Adipocyte (in vitro differentiated cells): ENCODE measurements at places on chromosomes 12 and 14.
A peak's percentile ranks its signal among the peaks of the same experiment; 100 is the strongest.

GRCh38 chr12:103928682-103929045 is 1.5 kb upstream of the HSP90B1 start:
- DNase-seq: no peak

DNA sequence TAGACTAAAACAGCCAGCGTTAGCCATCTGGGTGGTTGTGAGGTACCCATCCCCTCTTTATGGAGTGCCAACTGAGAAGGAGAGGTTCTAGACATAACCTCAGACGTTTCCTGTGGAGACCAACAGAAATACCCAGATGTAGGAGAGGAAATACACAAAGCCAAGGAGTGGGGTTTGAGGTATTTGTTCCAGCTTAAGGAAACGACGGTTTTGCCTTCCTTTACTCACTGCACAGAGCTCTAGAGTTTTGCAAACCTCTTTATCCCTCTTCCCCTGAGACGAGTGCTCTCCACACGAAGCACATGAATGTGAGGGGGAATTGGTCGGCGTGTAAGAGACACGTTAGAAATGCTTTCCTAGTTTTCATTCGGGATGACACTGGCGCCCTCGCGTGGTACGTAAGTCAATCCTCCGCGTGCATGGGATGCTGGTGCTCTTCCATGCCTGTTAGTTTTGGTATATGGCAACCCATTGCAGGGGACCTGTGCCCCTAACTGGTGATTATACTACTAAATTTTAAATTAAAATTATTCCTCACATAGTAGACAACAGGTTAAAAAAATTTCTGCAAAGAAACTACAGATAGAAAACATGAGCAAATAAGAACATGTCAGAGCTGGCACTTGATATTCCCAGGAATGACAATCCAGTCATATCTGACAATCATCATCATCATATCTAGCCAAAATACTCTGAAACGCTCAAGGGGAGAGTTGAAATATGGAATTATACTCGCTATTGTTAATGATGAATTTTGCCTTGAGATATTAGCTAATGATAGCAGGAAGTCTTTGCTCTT is 121.7 kb downstream of the PPM1H start:
- DNase-seq: peak; percentile 90

DNA sequence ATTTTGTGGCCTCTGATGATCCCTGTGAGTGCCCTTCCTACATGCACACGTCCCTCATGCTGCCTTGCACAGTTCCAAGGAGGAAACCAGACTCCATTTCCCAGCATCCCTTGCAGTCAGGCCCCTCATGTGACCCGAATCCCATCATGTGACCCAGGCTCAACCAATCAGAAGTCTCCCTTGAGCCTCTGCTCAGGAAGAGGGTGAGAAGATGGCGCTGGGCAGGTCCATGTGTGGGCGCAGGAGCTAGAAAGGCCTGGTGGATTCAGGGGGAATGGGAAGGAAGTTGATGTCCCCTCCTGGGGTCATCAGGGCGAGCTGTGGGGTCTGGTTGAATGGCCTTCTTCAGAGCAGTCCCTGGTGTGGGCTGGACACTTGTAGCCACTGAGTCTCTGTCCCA is 240.5 kb downstream of the ADGRD1 start:
- no peak for DNase-seq

GRCh38 chr14:105944632-105945610 is 418.5 kb downstream of the TMEM121 start:
- no peak for DNase-seq

- peak; percentile 48 for DNase-seq
These were observed 1.1 kb downstream of the INHBE start for GRCh38 chr12:57456145-57456700.

DNA sequence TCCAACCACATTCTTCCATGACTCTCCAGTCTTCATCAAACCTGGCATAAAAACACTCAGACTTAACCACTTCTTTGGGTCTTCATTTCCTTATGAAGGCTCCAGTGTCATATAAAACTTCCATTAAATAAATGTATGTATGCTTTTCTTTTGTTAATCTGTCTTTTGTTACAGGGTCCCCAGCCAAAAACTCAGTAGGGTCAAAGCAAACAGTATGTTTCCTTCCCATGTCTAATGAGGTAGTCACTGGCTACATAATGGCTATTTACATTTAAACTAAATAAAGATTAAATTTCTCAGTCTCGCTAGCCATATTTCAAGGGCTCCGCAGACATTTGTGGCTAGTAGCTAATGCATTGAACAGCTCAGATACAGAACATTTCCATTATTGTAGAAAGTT is 40.1 kb upstream of the STAB2 start:
- DNase-seq: no peak

- DNase-seq: no peak
These were observed 52.6 kb downstream of the GALNT16 start for GRCh38 chr14:69312608-69313007.

- DNase-seq: no peak
These were observed 13.5 kb upstream of the TUBA1C start for GRCh38 chr12:49251357-49251756.

DNA sequence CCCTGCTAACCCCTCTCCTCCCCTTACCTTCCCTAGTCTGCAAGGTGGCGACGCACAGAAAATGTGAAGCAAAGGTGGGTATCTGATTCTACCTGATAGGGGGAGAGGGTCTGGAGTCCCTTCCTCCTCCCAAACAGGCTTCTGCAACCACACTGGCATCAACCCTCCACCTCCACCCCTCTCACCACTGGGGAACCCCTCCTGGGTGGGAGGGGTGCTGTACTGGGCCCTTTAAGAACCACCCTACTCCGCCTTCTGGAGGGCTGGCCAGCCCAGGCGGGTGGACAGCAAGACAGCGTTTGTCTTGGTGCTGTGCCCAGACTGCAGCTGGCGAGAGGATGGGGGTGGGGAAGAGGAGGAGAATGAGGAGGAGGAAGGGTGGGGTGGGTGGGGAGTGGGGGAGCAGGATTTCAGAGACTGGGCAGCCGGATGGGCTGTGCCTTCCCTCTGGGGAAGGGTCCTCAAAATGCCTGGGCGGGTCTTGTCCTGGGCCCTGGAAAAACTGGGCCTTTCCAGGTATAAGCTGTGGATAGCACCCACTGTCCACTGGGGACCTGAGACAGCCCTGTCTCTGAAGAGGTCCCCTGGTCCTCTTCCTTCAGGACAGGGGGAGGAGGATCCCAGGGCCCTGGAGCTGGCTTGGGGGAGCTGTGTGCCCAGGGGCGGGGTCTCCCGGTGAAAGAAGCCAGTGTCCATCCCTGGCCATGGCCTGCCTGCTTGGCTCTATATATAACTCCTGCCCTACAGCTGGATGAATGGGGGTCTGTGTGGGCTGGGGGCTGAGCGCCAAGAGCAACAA is 2.8 kb downstream of the TNS2 start:
- peak; percentile 92 for DNase-seq

DNA sequence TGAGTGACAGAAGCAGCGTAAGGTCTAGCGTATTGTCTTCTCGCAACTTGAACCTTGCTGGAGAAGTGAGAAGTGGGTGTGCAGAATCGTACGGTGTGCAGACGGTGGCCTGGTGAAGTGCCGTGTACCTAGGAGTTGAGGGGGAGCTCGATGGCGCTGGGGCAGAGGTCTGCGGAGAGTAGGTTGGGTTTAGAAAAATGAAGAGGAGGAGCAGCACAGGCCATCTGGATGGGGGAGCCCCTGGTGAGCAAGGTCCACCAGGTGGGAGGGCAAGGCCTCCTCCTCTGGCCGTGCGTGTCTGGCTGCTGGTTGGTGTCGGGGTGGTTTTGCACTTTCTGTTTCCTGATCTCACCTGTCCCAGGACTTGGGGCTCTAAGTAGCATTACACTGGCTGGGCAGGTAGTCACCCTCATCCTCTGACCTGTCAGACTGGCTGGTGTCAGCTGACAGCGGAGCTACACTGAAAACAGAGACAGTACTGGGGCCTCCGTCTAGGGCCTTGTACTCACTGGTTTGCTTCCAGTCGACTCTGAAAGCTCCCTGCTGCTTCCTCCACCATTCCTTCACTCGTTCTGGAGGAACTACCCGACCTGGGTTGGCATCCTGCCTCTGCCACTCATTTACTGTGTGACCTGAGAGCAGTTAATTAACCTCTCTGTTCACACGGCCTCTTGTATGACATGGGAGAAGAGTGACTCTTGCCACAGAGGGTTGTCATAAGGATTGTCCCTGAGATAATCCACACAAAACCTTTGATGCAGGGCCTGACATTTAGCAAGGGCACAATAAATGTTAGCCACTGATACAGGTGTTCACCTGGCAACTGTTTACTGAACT is 228.3 kb downstream of the SLC41A2 start:
- DNase-seq: no peak

- peak; percentile 51 for DNase-seq
These were observed 50.5 kb upstream of the HIF1A start for GRCh38 chr14:61644834-61645233.

- DNase-seq: no peak
These were observed 1.2 kb upstream of the GLIPR1L2 start for GRCh38 chr12:75389706-75390105.

DNA sequence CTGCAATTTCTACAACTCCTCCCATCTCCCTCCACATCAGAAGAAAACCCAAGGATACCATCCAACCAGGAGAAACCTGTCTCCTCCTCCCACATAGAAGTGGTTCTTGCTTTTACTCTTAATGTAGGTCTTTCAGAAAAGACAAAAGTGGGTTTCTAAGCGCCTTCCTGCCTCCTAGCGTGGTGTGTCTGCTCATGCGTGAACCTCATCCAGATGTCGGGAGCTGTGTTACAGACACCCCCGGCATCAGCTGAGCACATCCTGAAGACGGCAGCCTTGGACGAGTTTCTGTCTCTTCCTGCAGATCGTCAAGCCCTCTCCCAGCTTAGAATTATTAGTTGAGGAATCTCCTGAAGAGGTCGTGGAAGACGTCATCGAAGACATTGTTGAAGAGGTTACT is 9.5 kb downstream of the LRRC43 start:
- DNase-seq: no peak

DNA sequence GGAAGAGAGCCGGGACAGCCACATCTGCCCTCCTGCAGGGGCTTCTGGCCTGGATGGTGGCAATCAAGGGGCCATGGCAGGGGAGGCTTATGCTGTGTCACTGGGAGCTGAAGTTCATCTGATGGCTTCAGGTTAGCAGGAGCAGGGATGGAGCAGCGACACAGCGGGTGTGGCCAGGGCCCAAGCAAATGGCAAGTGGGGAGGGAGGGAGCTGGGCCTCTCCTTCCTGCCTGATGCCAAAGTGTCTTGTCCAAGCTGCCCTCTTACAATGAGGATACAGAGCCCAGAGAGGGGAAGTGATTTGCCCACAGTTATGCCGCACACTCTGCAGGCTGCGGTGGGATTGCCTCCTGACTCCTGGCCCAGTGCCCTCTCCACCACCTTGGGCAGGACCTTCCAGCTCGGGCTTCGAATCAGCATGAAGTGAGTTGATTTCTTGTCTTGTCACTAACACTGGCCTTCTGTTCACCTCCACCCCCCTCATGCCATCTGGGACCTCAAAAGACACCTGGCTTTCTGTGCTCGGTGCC is 51.3 kb downstream of the IQSEC3 start:
- no peak for DNase-seq

- DNase-seq: peak; percentile 87
These were observed 781 bp downstream of the NPAS3 start for GRCh38 chr14:32939254-32940065.

GRCh38 chr12:2855546-2855945 is 1.3 kb downstream of the TEX52 start:
- DNase-seq: no peak

- DNase-seq: no peak
These were observed 24.0 kb downstream of the SYT1 start for GRCh38 chr12:78888568-78888967.

DNA sequence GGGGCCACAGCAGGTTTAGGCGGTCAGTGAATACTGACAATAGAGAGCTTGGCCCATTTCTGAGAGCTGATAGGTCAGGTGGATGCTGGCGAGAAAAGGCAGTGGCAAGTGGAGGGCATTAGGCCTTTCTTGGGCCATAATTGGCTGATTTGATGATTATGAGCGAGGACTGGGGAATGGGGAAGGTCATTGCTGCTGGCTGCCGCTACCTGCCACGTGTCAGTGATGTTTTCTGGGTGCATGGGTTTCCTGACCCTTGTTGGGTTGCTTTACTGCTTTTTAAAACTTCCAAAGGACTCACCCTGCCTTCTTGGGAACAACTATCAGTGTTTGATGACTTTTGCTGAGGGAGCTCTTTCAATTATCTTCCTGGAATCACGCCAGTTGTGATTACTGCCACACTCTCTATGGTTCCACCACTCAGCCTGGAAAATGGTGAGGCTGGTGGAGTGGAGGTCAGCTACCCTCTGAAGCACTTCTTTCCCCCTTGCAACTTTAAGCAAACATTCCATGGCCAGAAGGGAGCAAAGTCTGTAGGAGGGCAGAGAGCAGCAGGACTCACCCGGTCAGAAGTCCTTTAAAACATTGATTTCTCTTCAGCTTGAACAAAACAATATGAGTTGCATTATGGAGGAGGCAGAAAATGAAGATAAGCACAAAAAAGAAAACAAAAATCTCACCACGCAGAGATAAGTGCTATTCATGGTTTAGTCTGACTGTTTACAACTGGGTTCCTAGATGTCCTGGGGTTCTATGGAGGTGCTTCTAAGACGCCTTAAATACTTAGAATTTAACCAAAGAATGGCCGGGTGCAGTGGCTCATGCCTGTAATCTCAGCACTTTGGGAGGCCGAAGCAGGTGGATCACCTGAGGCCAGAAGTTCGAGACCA is 12.1 kb upstream of the SLC10A1 start:
- DNase-seq: no peak

DNA sequence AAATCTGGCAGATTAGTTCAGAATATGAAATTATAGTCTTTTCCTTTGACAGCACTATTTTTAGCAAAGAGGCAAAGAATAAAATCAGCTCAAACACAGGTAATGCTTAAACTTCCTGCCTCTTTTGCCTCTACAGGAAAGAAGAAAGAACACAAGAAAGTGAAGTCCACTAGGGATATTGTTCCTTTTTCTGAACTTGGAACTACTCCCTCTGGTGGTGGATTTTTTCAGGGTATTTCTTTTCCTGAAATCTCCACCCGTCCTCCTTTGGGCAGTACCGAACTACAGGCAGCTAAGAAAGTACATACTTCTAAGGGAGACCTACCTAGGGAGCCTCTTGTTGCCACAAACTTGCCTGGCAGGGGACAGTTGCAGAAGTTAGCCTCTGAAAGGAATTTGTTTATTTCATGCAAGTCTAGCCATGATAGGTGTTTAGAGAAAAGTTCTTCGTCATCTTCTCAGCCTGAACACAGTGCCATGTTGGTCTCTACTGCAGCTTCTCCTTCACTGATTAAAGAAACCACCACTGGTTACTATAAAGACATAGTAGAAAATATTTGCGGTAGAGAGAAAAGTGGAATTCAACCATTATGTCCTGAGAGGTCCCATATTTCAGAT is 17.4 kb downstream of the TMPO start:
- peak; percentile 58 for DNase-seq

DNA sequence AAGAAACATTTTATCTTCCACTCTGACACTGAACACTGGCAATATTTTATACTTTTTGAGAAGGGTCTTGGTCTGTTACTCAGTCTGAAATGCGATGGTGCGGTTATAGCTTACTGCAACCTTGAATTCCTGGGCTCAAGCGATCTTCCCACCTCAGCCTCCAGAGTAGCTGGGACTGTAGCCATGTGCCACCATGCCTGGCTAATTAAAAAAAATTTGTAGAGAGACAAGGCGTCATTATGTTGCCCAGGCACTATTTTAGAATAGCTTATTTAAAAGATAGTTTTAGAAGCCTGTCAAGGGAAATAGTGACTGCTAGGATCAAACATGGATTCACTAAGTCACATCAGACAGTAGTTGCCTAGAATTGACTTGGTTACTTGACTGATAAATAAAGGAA is 5.9 kb downstream of the ERC1 start:
- DNase-seq: no peak

- no peak for DNase-seq
These were observed 185.1 kb upstream of the VASH1 start for GRCh38 chr14:76576047-76576741.
